T-helper 22 cell (primary cell): ENCODE measurements at places on chromosomes 12 and 14.

DNA sequence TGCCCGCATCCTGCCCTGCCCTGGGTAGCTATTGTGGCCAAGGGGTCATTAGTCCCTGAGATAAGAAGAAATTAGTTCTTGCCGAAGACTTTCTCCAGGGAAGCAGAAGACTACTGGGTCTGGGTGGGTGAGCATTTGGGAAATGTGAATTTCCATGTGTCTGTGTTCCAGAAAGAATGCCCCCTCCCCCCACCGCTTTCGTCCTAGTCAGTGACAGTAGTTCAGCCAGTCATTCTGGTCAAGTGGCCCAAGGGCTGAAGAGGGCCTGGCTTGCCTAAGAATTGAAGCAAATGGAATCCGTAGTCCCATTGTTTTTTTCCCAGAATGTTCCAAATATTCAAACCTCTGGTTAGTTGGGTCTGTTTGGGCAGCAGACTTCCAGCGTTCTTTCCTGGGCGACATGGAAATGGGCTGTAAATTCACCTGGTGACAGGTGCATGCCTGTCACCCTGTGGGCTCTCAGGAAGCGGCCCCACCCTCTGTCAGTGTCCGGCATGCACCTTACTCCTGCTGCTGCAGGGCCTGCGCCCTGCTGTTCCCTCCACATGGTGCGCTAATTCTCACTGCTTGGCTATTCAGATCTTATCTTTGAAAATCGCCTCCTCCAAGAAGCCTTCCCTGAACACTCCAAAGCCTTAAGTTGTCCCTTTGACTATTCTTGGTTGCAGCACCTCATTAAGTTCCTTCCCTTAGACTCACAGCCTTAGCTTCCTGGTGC is 1.4 kb upstream of the RFLNA start:
- DNase-seq: no peak

GRCh38 chr12:26936559-26937442 is 980 bp downstream of the INTS13 start:
- no peak for DNase-seq

DNA sequence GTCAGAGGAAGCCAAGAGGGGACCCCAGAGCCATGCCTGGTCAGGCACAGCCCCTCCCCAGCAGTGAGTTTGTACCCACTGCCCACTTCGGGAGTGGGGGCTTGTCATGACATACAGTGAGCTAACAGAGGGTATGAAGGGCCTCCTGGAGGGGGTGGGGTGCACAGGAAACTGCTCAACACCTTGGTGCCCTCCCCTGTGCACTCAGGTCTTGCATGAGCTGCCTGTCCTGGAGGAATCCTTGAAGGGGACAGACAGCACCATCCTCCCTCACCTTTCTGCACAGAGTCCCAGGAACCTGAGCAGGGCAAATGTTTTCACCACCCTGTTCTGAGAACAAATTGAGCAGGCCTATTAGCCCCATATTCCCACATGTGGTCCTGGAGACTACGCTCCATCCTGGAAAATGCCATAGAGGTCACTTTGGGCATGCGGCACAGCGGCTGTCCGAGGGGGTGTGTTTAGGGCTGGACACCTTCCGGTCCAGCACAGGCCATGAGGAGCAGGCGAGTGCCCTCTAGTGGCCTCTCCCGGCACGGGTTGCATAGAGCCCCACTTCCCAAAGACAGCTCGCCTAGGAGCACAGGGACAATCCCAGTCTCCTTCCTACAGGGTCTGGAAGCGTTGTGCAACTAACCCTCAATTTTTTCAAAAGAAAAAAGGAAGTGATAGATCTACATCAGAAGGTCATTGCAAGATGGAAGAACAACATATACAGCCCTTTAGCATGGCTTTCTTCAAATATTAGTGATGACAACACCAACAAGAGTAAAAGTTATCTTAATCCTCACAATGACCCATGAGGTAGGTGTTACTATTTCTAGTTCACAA is 31.9 kb upstream of the ZFP36L1 start:
- DNase-seq: no peak

DNA sequence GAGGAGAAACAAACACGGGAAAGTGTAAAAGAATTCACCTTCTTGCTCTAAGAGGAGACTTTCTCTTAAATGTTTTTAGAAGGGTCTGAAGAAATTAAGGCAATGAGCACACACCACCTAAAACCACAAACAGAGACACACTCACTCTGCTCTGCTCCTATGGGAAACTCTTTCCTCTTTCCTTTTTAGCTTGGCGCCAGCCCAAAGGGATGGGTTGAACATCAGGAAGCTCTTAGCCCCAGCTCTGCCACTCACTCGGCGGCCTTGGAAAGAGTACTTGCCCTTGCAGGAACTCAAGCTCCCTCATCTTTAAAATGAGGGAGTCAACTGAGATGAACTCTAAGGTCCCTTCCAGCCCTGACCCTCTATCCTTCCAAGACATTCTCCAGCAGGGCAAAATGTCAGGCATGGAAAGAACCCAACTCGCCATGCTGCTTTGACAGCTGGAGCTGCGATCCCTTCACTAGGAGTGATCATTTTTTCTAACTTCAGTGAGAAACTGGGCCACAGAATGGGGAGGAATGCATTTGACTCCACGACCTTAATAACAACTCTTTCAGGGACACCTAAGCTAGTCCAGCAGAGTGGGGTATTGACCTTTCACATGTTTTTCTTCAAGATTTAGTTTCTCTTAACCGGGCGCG is 980 bp upstream of the RNASE8 start:
- DNase-seq: no peak

GRCh38 chr12:21559855-21560569 is 33.9 kb downstream of the SPX start:
- DNase-seq: no peak

GRCh38 chr12:118922405-118922804 is 58.9 kb upstream of the SRRM4 start:
- DNase-seq: no peak

- no peak for DNase-seq
Observed at GRCh38 chr14:22656945-22657731, 13.0 kb upstream of the OR6J1 start.

DNA sequence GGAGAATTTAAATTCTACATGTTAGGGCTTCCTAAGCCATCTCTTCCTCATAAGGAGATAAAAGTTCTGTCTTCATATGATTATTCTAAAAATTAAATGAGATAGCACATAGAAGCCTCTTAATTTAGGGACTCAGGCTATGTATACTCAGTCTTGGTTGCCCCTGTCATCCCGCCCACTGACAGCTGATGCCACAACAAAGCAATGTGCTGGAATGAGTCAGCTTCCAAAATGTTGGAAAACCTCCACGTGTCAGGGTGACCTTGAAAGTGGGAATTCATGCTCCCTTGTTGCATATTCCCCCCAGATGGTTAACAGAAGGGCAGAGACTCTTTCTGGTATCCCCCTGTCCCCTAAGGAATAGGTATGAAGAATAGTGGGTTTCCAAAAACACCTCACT is 238.0 kb upstream of the DDHD1 start:
- DNase-seq: no peak

GRCh38 chr12:3229577-3229976 is 152.4 kb downstream of the TSPAN9 start:
- no peak for DNase-seq

GRCh38 chr14:91872517-91873470 is 5.5 kb upstream of the TC2N start:
- peak; percentile 63 for DNase-seq

DNA sequence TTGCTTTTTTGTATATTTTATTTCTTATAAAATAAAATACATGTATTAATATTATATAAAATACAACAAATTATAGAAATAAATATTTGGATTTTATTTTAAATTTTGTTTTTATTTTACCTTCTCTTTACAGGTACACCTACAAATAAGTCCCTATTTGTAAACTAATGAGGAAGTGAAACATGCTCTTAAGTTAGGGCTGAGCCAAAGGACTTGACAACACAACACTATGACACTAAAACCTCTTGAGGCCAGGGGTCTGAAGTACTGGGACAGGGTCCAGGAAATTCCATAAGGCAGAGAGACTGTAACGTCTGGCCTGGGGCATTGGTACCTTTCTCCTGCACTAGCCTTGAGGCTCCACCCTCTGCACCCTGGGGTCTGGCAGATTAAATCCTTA is 293.2 kb downstream of the FOXN3 start:
- no peak for DNase-seq

DNA sequence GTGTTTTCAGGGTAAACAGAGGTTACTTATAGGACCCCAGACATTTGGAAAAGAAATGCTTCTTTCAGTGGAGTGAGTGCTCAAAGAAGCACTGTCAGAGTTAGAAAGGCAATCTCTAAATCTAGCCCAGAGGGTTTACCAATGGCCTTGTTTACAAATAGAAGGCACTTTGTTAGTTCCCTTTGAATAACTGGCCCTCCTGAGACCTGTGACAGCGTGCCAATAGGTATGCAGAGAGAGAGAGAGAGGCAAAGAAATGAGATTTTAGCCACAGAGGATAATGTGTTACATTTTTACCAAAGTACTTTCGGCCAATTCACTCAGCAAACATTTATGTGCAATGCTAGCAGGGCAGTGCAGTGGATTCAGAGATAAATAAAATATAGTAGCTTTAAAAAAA is 41.9 kb downstream of the TPH2 start:
- no peak for DNase-seq

GRCh38 chr12:111438481-111438880 is 32.8 kb downstream of the SH2B3 start:
- DNase-seq: peak; percentile 50

DNA sequence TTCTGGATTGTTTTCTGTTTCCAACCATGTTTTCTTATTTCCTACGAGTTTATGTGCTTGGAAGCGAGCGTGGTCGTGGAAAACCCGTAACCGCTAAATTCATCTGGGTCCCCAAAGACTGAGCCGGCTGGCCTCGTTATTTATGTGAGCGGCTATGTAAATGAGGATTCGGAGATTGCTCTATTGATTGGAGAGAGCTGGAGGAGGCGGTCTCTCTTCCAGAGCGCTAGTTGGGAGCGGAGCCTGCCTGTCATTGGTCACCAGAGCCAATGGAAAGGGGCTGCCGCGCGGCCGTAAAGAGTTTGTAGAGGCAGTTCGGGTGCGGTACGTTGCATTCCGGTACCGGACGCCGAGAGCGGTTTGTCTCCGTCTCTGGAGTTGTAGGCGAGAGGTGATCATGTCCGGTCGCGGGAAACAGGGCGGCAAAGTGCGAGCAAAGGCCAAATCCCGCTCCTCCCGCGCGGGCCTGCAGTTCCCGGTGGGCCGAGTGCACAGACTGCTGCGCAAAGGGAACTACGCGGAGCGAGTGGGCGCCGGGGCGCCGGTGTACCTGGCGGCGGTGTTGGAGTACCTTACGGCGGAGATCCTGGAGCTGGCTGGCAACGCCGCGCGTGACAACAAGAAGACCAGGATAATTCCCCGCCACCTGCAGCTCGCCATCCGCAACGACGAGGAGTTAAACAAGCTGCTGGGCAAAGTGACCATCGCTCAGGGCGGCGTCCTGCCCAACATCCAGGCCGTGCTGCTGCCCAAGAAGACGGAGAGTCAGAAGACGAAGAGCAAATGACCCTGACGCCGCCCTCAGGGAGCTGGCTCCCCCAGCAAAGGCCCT is 29.0 kb downstream of the WBP11 start:
- peak; percentile 84 for DNase-seq

DNA sequence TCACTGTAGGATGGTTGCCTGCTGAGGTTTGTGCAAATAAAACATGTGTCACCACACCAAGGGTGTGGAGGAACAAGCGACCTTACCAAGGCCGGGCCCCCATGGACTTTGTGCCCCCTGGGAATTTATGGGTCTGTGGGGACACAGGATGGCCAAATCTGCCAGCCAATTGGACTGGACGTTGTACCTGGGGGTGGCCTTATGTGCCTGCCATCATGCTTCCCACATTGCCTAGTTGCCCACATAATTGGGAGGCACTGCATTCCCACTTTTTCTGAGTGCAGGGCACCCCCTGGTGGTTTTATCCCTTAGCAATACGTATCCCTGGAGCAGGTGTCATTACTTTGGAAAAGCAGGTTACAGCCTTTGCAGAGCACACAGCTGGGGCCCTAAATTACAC is 92.6 kb upstream of the TMPO start:
- no peak for DNase-seq

- no peak for DNase-seq
Observed at GRCh38 chr12:81080431-81080983, 2.6 kb downstream of the ACSS3 start.

DNA sequence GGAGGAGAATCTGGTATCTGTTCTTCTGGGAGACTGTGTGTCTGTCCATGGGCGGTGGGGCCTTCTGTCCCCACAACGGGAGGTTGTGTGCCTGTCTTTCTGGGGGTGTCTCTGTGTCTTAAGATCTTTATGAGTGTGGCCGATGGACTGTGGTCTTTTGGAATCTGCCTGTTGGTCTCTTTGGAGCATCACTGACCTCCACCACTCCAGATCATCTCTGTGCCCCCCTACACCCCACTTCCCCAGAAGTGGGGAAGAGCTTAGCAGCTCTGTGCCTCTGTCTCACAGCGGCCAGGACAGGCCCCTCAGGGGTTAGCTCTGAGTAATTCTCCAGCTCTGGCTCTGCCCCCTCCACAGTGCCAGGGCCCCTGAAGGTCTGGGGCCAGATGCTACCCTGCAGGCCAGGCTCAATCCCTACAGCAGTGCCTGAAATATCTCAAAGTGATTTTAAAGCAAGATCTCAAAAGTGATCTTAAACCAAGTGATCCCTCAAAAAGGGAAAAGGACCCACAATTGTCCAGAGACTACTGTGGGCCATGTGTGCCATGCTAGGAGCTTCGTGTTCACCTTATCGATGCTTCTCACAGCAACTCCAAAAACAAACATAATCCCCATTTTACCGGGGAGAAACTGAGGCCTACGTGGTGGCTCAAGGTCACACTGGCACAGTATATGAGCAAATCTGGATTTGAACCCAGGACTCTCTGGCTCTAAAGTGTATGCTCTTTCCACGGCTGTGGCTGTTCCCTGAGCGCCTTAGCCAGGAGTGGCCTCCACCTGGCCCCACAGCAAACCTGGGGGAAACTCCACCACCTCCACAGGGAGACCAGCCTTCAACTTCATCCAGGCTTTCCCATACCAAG is 26.0 kb upstream of the KRT78 start:
- no peak for DNase-seq

DNA sequence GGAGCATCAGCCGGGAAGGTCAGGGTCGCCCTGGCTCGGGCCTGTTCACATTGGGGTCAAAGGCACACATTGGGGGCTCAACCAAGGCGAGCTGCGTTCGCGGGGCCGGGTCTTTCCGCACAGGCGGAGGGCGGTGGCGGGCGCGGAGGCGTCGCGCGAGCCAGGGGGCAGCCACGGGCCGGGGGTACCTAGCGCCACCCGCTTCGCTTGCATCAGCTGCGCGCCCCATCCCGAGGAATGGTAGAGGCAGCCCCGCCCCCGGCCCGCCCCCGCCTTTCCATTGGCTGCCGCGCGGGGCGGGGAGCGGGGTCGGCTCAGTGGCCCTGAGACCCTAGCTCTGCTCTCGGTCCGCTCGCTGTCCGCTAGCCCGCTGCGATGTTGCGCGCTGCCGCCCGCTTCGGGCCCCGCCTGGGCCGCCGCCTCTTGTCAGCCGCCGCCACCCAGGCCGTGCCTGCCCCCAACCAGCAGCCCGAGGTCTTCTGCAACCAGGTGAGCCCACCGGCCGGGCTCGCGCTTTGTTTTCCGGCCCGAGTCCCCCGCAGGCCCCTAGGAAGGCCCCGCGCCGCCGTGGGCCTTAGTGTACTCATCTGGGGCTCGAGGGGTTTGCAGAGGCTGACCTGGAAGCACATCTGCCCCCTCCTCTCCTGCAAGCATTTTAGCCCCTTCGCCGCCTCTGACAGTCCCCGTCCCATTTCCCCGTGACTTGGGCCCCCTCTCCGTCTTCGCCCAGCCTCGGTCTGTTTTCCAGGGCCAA is at the start of gene ALDH2:
Gene ALDH2, plus strand, starts transcription at position 326 of the 754 bp plus-strand sequence. Its CDS starts 50 bp downstream, at position 376.
- DNase-seq: no peak
